ENCODE measurements at places on chromosomes 11 and 22.

- no peak for DNase-seq
These were observed 304.2 kb downstream of the RAB38 start for GRCh38 chr11:87871056-87871455.

- DNase-seq: no peak
These were observed 17.2 kb downstream of the TRIM66 start for GRCh38 chr11:8665222-8665621.

GRCh38 chr11:96013461-96014213 lies 89.7 kb upstream of the MTMR2 start:
- no peak for DNase-seq

DNA sequence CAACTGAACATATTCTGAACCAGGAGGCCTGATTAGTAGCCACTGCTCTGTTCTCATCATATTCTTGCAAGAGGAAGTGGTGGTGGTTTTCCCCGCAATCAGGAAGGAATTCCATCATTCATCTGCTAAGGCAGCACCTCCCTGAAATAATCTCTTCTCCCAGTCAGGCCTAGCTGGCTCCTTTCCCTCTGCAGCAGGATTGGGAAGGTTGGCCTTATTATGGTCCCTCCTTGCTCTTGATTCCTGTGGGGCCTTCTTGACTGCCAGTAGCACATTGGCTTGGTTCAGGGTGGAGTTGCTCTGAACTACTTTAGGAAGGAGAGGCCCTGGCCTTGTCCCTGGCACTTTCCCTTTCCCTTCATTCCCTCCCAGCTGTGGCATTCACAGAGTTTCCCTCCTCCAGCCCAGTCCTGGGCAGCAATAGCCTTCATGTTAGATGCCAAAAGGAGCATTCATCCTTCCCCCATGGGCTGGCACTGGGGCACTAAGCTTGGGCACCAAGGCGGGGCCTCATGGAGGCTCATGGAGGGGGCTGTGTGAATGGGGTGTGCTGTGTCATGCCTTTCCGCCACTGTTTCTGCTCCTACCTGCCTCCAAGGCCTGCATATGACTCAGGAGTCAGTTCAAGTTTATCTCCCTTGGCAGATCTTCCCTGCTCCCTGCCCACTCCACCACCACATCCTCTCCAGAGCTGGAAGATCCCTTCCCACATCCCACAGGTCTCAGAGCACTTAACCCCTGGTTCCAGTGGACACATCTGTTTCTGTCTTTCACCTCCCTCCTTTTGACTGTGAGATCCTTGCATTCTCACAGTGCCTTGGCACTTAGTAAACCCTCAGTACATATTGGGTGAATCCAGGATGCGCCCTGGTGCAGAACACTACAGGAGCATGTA lies 27.6 kb upstream of the CD44 start:
- no peak for DNase-seq

- no peak for DNase-seq
These were observed 38.9 kb downstream of the ARHGEF12 start for GRCh38 chr11:120375076-120375475.

GRCh38 chr11:1877211-1878136 lies 14.2 kb downstream of the PRR33 start:
- no peak for DNase-seq

DNA sequence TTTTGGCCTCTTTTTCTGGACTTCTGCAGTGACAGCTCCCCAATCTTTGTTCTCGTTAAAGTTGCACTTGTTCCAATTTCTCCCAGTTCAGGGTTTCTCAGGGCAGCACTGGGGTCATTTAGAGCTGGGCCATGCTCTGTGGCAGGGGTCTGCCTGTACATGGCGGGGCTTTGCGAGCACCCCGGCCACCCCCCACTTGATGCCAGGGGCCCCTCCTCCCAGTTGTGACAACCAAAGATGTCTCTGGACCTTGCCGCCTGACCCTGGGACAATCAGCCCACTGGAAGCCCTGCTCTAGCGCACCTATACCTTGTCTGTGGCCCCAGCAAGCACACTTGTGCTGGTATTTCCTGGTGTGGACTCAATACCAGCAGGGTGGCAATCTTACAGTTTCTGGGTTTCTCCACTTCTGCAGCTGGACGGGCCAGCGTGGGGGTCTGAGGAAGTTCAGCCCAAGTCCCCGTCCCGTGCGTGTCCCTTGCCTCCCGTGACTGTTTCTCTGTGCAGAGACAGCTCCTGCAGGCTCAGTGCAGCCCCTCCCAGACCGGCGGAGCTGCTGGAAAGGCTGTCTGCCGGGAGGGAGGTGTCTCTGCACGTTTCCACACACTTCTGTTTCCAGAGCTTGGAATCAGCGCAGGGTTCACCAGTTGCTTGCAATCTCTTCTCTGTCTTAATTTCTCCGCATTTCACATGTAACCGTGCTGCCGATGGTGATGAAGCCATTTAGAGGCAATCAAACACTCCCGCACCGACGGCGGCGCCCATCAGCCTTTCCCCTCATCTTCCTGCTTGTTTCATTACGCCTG lies 1328.9 kb downstream of the BRD1 start:
- no peak for DNase-seq

DNA sequence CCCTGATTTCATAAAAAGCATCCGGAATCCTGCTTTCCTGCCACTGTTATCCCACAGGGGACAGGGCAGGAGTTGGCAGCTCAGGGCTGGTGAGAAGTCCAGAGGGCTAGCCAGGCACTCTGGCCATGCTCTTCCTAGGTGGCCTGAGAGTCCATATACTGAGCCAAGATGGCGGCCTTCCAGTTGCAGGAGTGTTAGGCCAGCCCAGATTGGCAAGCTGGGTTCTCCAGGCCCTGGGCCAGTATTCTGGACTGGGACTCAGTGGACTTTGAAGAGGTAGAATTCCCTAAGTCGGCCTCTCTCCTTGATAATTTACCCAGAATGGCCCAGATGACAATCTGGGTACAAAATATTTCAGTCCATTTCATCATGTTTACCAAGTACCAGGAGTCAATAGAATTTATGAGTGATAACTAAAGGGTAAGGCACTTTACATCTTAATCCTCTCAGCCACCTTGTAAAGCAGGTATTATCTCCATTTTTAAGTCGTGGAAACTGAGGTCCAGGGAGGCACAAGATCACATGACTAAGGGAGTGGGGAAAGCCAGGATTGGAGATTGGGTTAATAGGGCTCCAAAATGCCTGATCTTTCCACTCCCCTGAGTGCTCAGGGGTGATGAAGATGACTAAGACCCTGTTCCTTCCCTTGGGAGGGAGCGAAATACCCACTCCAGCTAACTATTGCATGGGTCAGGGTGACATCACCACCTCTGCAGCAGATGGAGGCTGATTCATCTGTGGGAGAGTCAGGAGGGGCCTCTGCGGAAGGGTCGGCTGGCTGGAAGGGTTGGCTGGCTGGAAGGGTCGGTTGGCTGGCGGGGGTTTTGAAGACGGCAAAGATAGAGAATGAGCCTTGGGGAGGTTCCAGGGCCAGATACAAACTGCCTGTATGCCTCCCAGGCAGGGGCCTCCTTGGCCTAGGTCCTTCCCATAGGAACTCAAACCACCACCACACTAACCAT lies 1.2 kb upstream of the MICALL1 start:
- no peak for DNase-seq

DNA sequence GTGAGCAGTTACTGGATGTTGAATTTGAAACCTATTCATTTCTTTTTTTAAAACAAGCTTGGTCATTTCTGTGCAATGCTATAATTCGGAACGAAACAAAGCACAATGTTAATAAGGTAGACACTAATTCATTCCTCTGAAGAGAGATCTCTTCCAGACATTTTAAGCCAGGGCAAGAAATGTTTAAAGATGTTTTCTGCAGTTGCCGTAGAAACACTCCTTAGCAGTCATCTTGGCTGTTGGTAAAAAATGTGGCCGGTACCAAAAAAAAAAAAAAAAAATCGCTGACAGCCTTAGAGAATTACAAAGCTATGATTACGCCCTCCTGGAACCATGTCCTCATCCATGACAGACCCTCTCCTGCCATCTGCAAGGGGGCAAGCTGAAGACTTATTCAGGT lies 66.4 kb upstream of the TTC12 start:
- DNase-seq: no peak

GRCh38 chr22:36818010-36818642 lies 1.3 kb upstream of the PVALB start:
- DNase-seq: no peak

DNA sequence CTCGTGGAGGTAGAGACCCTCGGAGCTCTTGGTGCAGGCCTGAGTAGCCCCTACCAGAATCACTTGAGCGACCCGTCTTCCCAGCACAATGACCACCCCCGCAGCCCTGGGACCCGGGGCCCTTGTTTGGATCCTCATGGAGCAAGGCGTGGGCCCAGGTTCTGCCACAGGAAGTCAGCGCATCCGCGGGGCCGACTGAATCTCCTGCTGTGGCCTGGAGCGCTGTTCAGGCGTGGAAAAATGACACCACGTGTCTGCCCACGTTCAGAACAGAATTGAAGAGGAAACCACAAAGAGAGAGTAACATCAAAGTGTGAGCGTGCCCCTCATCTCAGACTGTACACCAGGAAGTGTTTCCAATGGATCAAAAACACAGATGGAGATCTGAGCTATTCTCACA lies 1479.2 kb downstream of the TBC1D22A start:
- DNase-seq: no peak

GRCh38 chr11:64553554-64554201 lies 37.3 kb upstream of the SLC22A12 start:
- peak; percentile 63 for DNase-seq

GRCh38 chr22:45065726-45066125 lies 55.9 kb upstream of the PHF21B start:
- no peak for DNase-seq

DNA sequence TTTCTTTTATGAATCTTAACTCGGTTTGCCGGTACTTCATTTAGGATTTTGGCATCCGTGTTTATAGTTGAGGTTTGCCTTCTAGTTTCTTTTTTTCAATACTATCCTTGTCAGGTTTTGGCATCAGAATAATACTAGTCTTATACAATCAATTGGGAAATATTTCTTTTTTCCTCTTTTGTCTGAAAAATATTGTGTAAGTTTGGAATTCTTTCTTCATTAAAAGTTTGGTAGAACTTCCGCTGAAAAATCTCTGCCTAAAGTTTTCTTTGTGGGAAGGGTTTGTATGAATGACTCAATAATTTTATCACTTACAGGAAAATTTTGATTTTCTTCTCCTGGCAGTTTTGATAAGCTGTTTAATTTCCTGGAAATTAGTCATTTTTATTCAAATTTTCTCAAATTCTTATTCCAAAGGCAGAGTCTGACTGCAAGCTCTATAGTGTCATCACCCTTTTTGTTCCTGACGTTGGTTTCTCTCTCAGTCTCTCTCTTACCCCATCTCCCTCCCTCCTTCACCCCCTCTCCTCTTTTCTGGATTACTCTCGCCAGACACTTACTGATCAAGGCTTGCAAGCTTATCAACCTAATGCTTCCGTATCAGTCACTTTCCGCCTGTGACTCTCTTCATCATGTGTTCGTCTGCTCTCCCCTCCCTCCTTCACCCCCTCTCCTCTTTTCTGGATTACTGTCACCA lies 555.7 kb downstream of the TBC1D22A start:
- no peak for DNase-seq

GRCh38 chr11:103920933-103921332 lies 115.5 kb upstream of the DDI1 start:
- DNase-seq: no peak

DNA sequence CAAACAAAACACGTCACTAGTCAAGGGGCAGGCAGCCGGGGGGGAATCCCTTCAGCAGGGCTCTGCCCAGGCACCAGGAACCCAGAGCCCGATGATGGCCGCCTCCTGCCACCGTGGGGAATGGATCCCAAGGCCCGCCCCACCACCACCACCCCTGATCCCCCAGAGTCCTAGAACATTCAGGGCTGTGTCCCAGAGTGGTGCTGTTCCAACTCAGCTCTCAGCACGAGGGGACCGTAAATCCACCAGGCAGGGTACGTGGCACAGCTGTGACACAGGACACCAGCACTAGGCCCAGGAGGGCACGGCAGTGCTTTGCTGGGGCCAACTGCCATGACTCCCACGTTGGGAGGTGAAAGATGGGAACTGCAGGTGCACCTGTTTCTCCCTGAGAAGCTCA lies 29.6 kb downstream of the ANO1 start:
- no peak for DNase-seq

GRCh38 chr11:67613313-67613959 lies 6.7 kb downstream of the NDUFV1 start:
- no peak for DNase-seq

GRCh38 chr11:130774703-130775102 lies 141.6 kb downstream of the SNX19 start:
- DNase-seq: no peak

DNA sequence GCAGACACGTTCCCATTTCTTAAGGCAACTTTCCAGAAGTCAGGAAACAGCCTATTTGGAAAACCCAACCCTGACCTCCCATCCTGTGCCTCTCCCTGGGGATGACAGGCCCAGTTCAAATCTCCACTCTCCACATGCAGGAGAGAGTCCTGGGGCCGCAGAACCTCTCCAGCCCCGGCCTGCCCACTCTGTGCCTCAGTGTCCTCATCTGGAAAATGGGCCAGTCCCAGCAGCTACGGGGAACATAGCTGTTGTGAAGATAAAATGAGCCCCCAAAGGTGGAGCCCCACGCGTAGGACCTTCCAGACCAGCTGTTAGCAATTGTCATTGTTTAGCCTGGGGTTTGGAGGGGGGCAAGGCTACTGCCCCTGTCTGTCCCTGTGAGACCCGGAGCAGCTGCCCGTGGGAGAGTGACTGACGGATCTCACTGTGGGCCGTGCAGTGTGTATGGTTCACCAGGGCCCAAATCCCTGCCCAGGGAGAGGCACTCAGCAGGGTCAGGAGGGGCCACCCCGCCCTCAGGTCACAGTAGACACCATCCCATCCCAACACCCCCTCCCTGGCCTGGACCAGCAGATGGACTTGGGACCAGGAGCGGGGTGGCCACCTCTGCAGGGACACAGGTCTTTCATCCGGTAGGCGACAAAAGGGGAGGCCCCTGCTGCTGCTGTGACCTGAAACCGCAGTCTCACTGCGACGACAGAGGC lies 145.9 kb downstream of the CTTN start:
- DNase-seq: no peak

DNA sequence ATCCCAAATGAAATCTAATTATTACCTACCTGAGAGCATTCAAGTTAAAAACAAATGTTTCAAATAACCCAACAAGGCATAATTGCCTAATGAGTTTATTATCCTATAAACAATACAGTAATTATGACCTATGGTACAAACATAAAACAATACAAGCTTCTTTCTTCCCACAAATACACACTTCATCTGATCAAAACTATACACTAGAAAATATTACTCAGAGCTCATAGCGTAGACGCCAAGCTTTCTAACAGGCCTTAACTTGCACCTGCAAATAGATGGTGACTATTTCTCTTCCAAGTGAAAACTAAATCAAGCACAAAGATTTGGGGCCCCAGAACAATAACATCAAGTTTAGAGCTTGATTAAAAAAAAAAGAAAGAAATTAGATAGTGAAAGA lies 78.1 kb downstream of the SOX6 start:
- no peak for DNase-seq
